NCI-H2081 treated with DMSO at 0.1 percent for 48 hours (cell line): ENCODE measurements at places on chromosomes 12 and 14.

GRCh38 chr14:60652674-60653651 lies 3.7 kb upstream of the SIX1 start:
- DNase-seq: no peak

- DNase-seq: no peak
Measured at GRCh38 chr12:123421314-123421713, 15.2 kb downstream of the RILPL2 start.

GRCh38 chr12:80299219-80299618 lies 144.8 kb upstream of the PTPRQ start:
- no peak for DNase-seq

DNA sequence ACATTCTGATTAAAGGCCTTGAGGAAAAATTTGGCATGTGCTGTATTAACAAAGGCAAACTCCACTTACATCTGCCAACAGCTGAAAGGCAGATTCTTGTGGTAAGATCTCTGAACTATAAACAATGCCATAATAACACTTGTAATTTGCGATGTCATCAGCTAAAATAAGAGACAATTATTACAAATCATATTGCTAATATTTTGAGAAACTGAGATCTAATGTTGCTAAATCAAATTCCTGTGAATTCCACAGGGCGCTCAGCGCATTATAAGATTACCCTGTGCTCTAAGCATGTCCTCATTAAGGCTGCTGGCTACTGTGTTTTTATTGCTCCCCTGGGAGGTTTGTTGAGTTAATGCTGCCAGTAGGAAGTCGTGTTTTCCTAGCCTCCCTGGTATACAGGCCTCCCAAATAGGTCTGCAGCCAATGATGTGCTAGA lies 244.8 kb downstream of the DACT1 start:
- DNase-seq: peak; percentile 7

DNA sequence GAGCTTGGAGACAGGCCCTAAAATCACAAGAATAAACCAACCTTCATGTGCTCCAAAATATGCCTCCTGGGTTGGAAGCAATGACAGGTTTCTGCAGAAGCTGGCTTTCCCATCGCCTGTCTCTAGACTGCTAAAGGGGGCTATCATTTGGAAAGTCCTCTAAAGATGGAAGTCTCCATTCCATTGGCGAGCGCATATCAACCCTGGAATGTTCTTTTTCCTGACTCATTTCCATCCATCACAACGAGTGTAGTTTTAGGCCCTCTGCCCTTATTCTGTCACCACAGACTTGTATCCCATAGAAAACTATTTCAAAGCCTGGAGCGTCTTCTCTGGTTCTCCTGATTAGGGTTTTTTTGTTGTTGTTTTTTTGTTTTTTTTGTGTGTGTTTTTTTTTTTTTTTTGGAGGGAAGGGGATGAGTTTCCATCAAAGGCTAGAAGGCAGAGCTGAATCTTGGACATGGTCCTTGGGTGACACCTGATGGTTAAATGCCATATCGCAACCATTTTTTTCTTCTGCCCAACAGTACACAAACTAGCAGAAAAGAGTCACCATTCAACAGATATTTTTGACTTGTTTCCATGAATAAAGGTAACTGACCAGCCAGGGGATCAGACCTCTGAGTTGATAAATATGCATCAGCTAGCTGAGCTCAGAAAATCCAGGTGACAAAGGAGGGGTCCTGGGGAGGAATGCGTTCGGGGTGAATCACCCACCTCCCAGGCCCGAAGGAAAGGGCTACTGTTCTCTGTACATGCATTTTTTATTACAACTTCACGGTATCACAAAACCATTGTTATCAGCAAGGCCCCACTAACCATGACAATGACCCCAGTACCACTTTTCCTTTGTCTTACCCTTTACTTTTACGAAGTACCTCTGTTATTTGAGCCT lies 40.5 kb downstream of the KCNA5 start:
- no peak for DNase-seq

- DNase-seq: no peak
Measured at GRCh38 chr12:44058366-44058765, 222.5 kb downstream of the TMEM117 start.

GRCh38 chr12:99334285-99335056 lies 313.1 kb upstream of the GARIN6 start:
- no peak for DNase-seq

- no peak for DNase-seq
Measured at GRCh38 chr14:24965934-24966578, 83.9 kb downstream of the STXBP6 start.

DNA sequence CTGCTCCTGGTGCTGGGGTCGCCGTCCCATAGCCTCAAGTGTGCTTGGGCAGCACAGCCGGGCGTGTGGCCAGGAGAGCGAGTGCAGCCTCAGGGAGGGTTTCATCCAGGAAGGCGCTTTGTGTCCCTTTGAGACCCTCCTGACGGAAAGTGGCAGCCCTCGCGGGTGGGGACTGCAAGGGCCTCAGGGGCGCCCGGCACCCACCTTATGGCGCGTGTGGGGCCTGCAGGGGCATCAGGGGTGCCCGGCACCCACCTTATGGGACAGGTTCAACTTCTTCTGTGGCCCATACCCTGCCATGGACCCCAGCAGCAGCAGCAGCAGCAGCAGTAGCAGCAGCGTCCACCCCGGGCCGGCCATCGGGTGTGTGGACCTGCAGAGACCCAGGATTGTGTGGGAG lies 4.5 kb downstream of the LRCOL1 start:
- no peak for DNase-seq

DNA sequence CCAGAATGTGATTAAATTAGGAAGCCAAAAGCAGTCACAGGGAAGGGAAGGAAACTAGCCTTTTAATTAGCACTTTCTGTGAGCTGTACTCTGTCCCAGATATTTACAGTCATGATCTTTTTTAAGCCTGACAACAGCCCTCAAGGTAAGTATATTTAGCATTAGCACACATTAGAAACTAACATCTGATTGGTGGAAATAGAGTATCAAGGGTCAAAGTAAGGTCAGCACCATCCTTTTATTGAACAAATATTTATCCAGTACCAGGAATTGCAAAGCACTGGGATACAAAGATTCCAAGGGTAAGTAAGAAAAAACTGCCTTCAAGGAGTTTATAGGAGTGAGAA lies 28.2 kb downstream of the RPGRIP1 start:
- no peak for DNase-seq

GRCh38 chr14:43665570-43666267 lies 841.4 kb downstream of the FSCB start:
- no peak for DNase-seq
